ENCODE measurements at places on chromosomes 3 and 15.

- no peak for DNase-seq
Observed at GRCh38 chr3:83011481-83011880, 1250.0 kb upstream of the GBE1 start.

DNA sequence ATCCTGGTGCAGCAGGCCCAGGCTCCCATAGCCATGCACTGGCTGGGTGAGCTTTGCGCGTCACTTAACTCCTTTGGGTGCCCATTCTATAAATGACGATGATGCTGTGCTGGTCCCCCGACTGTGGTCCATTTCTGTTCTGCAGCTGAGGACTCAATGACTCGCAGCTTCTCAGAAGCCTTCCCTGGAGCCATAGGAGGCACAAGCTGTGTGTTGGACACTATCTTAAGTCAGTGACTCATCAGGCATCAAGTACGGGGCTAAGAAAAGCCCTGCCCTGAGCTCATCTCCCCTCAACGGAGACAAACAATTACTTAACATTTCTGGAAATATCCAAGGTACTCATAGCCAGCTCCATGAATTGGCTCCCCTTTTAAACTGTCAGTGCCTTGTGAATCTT is 13.8 kb upstream of the MUSTN1 start:
- no peak for DNase-seq

DNA sequence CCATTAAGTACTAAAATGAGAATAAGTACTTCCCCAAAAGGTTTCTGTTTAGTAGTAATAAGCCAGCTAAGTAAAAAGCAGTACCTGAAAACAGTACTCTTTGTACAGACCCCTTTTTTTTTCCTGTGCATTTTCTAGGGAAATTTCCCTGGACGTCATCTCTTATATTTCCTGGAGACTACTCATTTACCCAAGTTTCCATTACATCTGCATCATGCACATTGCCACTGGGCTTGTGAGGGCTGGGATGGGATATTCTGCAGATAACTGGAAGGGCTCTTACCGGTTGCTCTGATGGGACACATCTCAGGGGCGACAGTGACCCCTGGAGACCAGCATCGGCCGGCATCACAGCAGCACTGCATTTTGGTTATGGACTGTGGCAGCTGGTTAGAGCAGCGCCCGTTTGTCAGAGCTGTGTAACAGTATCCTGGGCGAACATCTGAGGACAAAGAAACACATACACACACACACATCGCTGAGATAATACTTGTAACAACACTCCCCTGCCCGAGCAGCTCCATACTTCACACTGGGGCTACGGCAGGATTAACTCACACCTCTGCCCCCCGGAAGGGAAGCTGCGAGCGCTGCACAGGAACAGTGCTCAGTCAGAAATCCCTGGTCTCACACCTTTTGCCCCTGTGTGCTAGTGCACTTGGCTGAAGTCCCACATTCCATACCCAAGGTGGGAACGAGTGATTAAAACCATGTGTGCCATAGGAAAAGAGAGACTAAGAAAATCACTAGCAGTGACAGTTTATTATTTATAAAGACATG is 124.9 kb downstream of the FBN1 start:
- DNase-seq: no peak

- no peak for DNase-seq
Observed at GRCh38 chr3:152595975-152596821, 238.7 kb upstream of the P2RY1 start.

DNA sequence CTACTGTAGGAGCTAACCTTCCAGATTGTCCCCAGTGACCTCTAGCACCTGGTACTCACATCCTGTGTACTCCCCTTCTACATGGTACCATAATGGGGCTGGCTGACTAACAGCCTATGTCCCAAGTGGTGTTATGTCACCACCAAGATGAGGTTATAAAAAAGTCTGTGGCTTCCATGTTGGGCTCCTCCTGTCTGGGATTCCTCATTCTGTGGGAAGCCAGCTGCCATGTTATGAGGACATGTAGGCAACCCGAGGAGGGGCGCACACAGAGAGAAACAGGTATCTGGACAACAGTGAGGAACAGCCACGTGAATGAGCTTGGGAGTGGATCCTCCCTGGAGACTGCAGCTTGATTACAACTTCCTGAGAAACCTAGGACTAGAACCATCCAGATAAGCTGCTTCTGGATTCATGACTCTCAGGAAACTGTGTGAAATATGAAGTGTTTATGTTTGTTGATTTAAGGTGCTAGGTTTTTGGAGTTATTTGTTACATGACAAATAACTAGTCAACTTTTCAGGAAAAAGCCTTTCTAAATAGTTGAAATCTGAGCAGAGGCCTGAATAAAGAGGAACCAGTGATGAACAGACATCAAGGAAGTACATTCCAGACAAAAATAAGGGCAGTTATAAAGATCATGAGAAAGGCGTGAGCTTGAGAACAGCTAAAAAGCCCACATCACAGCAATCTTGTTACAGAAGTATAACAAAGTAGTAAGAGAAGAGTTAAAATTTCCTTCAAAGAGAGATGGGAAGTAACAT is 21.7 kb downstream of the GOLIM4 start:
- no peak for DNase-seq

DNA sequence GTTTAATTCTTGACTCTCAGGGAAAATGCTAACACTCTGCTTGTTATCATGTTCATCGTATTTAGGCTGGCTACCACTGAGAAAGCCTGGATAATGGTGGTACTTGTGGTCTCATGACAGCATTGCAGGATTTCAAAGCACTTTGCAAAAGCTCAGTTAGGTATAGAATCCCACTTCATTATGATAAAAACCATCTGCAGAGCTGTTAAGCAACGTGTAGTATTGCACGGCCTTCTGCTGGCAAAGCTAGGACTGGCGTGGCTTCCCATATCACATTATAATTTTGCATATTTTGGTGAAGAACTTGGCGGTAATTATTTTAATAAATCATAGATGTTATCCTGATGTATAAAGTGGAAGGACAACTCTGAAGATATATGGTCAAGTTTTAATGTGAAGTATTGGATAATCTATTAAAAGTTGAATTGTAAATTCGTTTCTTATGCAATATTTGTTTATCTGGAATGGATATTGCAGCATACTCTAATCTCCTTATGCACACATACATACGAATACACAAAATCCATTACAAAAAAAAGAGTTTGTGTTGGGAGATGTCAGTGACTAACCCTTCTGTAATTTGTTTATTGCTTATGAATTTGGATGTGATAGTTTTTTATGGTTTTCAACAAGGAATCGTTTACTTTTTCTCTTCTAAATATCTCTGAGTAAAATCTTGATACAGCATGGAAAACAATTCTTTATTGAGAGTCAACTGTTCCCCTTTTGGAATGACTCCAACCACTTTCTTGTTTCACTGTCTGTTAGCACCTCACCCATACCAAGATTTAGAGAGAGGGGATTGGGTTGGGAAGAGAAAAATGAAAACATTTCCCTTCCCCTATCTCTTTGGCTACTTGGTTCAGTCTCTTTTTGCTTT is 9.2 kb downstream of the RAB8B start:
- no peak for DNase-seq

GRCh38 chr15:93825682-93826081 is 405.7 kb upstream of the MCTP2 start:
- DNase-seq: no peak

DNA sequence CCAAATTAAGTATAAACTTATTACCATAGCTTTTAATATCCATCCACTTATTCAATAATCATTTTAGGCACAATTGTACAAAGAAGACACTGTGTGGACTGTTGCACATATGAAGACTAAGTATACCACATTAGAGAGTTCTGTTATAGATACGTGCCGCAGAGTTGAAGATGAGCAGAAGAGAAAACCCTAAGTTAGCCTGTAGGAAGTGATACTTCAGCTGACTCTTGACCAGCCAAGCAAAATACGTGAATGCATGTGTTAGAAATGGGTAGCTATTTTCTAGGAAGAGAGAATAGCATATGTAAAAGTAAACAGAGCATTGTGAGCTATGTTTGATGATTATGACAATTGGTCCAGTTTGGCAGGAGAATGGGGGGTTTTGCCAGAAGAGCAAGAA is 272.0 kb upstream of the ATP11B start:
- DNase-seq: no peak

DNA sequence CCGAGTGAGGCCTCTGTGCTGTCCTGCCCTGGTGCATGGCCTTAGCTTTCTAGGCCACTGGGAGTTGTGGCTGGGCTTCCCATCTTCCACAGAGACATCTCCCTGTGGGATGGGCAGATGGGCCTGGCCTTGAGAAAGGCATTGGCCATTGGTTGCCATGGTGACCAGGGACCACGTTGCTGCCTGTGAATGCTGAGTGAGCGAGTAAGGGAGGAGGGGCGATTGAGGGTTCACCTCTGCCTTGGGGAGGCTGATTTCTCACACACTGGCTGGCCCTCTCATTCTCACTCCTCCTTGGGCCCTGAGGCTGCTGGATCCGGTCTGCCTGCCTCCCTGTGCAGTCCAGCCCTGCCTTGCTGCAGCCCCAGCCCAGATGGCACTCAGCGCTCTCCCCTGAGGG is 26.4 kb upstream of the DOCK3 start:
- no peak for DNase-seq

DNA sequence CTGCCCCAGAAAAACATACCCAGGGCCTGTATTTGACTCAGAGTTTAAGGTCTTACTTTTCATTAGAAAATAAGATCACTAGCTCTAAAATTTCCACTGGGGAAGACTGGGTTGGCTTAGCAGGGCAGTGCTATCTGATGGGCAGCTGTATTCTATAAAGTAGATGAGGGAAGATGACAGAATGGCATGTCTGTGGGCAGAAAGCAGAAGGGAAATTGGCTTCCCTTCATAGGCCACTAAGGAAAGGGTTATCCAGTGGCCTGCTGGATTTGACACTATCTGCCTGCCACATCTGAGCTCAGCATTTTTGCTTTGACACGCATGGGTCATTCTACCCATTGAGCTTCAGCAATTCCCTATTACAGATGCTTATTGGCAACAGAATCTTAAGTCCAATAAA is 461.3 kb upstream of the RASGRP1 start:
- no peak for DNase-seq

DNA sequence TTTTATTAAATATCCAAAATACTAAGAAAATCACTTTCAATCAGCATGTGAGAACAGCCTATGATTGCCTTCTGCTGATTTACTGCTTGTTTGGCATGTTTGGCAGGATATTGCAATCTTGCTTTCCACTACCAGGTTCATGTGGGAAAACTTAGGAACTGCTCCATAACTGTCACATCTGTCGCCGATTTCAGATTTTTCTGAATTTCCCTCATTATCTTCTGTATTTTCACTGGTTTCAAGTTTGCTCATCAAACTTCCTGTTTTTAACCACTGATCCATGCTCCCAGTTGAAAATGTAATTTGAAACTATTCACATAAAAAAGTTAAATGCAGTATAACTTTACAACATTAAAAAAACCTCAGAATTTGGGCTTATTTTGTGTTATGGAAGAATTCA is 93.0 kb downstream of the NFKBIZ start:
- no peak for DNase-seq

- no peak for DNase-seq
Observed at GRCh38 chr15:94141802-94142201, 89.6 kb upstream of the MCTP2 start.

GRCh38 chr3:107680698-107681097 is 157.9 kb downstream of the BBX start:
- DNase-seq: no peak

DNA sequence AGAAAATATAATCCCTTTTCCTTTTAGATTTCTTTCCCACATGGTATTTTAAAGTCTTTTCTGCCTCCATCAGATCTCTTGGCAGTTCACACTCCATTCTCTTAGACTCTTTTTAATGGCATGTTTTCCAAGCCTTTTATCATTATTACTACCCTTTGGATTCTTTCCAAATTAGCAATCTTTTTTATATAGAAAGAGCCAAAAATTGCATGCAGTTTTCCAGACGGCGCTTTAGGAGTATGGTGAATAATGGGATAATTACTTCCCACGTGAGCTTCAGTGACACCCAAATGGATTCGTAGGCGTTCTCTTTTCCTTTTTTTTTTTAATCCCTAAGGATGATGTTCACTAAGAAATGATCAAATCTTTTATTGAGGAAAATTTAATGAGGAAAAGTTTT is 354.8 kb upstream of the DNAJC19 start:
- no peak for DNase-seq

- DNase-seq: no peak
Observed at GRCh38 chr15:60787837-60788691, 309.1 kb upstream of the ICE2 start.

- DNase-seq: no peak
Observed at GRCh38 chr3:122646146-122646988, 34.3 kb upstream of the PARP14 start.

DNA sequence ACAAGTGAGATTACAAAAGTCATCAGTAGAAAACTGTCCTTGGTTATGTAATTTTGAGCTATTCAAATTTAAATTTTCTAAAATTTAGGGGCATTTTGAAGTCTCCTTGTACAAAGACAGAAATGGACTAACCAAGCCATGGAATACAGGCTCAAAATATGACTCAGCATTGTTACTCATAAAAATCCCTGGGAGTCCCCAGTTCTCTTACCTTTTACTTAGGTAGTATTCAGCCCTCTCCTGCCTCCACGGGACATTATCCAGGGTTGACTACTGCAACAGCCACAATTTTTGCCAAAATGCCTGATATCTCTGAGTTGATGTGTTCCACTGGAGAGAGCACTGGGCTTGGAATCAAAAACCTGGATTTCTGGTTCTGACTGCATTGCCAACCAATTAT is 25.0 kb downstream of the CLDN18 start:
- no peak for DNase-seq

DNA sequence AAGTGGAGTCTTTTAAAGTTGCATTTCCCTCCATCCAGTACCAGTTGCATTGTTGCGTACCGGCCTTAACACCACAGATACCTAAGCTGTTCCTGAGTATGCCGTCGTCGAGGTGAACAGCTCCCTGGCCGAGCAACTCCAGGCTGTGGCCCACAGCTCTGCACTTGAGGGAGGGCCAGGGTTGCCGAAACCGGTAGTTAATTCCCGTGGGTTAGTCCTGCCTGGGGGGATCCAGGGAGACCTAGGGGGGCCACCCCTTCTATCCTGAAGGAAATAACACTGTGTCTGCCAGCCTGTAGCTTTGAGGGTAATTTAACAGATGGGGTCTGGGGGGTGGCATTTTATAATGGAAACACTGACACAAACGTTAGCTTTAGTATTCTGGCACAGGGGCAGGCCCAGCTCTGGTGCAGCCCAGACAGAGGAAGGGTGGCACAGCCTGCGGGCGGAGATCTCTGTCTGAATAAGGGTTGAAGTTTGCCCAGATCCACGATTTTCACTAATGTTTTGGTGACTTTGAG is 60.8 kb downstream of the RGMA start:
- no peak for DNase-seq

- DNase-seq: peak; percentile 87
Observed at GRCh38 chr15:90934256-90934948, 683 bp upstream of the UNC45A start.

DNA sequence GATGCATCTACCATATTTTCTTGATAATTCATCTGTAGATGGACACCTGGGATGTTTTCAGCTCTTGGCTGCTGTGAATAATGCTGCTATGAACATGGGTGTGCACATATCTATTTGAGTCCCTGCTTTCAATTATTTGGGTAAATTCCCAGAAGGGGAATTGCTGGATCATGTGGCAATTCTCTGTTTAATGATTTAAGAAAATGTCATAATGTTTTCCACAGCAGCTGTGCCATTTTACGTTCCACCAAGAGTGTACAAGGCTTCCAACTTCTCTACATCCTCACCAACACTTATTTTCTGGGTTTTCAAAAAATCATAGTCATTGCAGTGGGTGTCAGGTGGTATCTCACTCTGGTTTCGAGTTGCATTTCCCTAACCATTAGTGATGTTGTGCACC is 64.4 kb downstream of the NSMCE3 start:
- DNase-seq: no peak

All from coronary artery (tissue), 2 donors.